ENCODE measurements at places on chromosomes 13 and 19. TPM values are rescaled to one million over a fixed set of nuclear protein-coding genes. Genes with fewer than 3 reads are reported as not detected.

The TNFSF11 gene
- total RNA-seq, result not detected

The VASP gene
- 58.6 TPM for total RNA-seq

The FCER2 gene
- total RNA-seq, result not detected

The IRGC gene
- total RNA-seq, result not detected

The METTL21C gene
- not detected for total RNA-seq

The MIPEP gene
- total RNA-seq, result 45.0 TPM

The ATP1A3 gene
- total RNA-seq, result 0.15 TPM

The AMER2 gene
- not detected for total RNA-seq

The MAP1S gene
- total RNA-seq, result 35.2 TPM

The CGB5 gene
- total RNA-seq, result not detected

The CD22 gene
- total RNA-seq, result not detected

The OR4F17 gene
- not detected for total RNA-seq

The TUBB4A gene
- total RNA-seq, result not detected

The ATP13A1 gene
- 114 TPM for total RNA-seq

The RASL11A gene
- total RNA-seq, result 55.6 TPM

The LILRB4 gene
- total RNA-seq, result not detected

The NKG7 gene
- total RNA-seq, result not detected

The MRPL34 gene
- total RNA-seq, result 38.4 TPM

The SPPL2B gene
- 40.6 TPM for total RNA-seq

The ARGLU1 gene
- total RNA-seq, result 35.7 TPM

Measured in smooth muscle cell of trachea (primary cell).